Large intestine (tissue), 12 donors: ENCODE measurements at places on chromosomes 2 and 18. TPM values are rescaled to one million over a fixed set of nuclear protein-coding genes. Genes with fewer than 3 reads are reported as not detected.

The CSRNP3 gene
- polyA plus RNA-seq, result 4.4 TPM

DNA sequence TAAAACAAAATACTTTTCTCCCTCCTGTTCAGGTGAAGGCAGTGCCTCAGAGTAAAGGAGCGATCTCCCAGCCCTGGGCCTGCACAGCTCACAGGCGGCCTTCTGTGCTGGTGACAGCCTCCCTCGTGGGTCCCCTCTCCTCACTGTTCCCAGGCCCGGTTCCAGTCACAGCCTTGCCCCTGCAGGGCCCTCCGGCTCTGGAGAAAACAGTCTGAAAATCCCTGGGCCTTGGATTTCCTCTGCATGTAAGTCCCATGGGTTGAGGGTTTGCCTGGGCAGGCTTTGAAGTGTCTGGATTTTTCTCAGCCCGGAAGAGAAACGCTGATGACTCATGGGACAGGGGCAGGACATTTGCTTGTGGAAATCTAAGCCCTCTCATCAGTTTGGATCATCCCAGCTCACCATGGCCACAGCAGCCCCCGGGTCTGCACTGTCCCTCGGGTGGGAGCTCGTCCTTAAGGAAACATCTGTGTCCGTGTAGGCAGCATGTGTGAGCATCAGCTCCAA is 186.1 kb upstream of the RAB12 start:
- no peak for DNase-seq
- no peaks in the 10 kb centered on the region for H3K36me3 ChIP-seq
- no peak overlapping the region for H3K27ac ChIP-seq
- H3K27me3 ChIP-seq, result peaks cover 3% of the 10 kb centered on the region
- H3K4me1 ChIP-seq, result no peaks in the 10 kb centered on the region

The CFAP210 gene
- 0.13 TPM for polyA plus RNA-seq

GRCh38 chr18:44682201-44682870 is 1.6 kb downstream of the SETBP1 start:
- DNase-seq, result no peak
- H3K4me1 ChIP-seq, result peaks cover 2% of the 10 kb centered on the region

DNA sequence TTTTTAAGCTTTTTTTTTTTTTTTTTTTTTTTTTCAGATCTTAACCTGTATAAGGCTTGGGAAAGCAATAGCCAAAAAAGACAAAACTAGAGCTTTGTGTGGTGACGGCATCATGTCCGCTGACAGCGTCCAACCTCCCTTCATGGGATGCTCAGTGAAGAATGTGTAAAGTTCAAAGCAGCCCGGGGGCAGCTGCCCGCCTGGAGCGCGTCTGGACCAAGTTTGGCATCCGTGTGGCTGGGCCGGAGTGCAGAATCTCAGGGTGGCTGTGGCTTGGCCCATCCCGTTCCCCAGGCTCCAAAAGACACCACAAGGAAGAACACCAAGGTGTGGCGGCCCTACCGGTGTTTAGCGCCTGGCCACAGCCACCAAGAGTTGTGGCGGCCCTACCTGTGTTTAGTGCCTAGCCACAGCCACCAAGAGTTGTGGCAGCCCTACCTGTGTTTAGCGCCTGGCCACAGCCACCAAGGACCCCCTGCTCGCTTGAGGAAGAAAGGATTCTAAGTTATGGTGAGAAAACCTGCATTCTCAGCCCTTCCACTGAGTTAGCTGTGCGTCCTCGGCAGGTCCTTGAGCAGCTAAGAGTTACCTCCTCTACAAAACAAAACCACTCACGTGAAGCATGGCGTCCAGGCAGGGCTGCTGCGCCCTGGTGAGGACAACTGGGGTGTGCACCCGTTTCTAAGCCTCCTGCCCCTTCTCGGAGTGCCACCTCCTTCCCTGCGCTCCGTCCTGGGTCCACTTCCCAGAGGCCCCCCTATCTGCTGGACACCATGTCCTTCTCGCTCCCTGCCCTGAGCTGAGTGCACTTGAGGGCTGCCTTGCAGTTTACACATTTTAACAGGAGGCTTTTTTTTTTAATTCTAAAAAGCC is 103.6 kb upstream of the SALL3 start:
- H3K36me3 ChIP-seq, result no peaks in the 10 kb centered on the region
- no peak overlapping the region for H3K4me3 ChIP-seq
- no peak for DNase-seq
- no peak overlapping the region for H3K27ac ChIP-seq
- no peaks in the 10 kb centered on the region for H3K27me3 ChIP-seq
- H3K4me1 ChIP-seq, result no peaks in the 10 kb centered on the region

- H3K36me3 ChIP-seq, result peaks cover 60% of the 10 kb centered on the region
- H3K27ac ChIP-seq, result no peak overlapping the region
- H3K4me1 ChIP-seq, result no peaks in the 10 kb centered on the region
These were observed 134.3 kb downstream of the ZNF236 start for GRCh38 chr18:76956648-76957047.

- no peak overlapping the region for H3K4me3 ChIP-seq
- no peak for DNase-seq
- no peaks in the 10 kb centered on the region for H3K4me1 ChIP-seq
- no peaks in the 10 kb centered on the region for H3K27me3 ChIP-seq
- H3K36me3 ChIP-seq, result no peaks in the 10 kb centered on the region
- H3K27ac ChIP-seq, result no peak overlapping the region
These were observed 753.6 kb upstream of the TMEFF2 start for GRCh38 chr2:192948316-192948715.
